NCI-H1105 (cell line): ENCODE measurements at places on chromosomes 13 and 19.

- DNase-seq: no peak
These were observed 39.0 kb downstream of the RNASEH2B start for GRCh38 chr13:50948601-50949000.

GRCh38 chr19:44939668-44940067 is 2.4 kb upstream of the APOC4 start:
- no peak for DNase-seq

GRCh38 chr13:59016250-59016649 is 1147.5 kb downstream of the DIAPH3 start:
- DNase-seq: no peak

- DNase-seq: no peak
These were observed 67.6 kb downstream of the SOX1 start for GRCh38 chr13:112134391-112135075.

DNA sequence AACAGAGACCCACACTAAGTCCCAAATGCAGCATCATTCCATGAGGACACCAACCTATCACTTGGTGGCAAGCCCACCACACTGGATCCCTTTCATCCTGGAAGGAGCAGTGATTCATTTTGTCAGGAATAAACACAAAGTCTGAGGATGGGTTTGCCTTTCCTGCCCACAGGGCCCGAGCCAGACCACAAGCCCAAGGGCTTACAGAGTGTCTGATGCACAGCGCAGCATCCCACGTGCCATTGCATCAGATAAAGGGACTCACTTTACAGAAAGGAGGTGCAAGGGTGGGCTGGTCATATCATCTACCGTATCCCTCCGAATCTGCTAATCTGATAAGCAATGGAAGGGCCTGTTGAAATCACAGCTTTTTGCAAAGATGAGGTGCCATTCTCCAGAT is 12.2 kb upstream of the KCTD15 start:
- DNase-seq: no peak

GRCh38 chr13:51093574-51093973 is 17.5 kb downstream of the C13orf42 start:
- DNase-seq: no peak
